M059J (cell line): ENCODE measurements at places on chromosomes 11 and 22. TPM values are rescaled to one million over a fixed set of nuclear protein-coding genes. Genes with fewer than 3 reads are reported as not detected.

The SLCO2B1 gene
- 0.74 TPM in 1 of 2 replicates, not detected in the other for total RNA-seq

The OR51F2 gene
- total RNA-seq: not detected in 2 replicates

The NAALAD2 gene
- total RNA-seq: 0.15 TPM in 1 of 2 replicates, not detected in the other

The ESAM gene
- total RNA-seq: 0.74 and 0.99 TPM in 2 replicates

The UBQLN3 gene
- total RNA-seq: not detected in 2 replicates

The OSM gene
- not detected in 2 replicates for total RNA-seq

- DNase-seq: no peak
These were observed 102.4 kb downstream of the MORC2 start for GRCh38 chr22:30866216-30866615.

DNA sequence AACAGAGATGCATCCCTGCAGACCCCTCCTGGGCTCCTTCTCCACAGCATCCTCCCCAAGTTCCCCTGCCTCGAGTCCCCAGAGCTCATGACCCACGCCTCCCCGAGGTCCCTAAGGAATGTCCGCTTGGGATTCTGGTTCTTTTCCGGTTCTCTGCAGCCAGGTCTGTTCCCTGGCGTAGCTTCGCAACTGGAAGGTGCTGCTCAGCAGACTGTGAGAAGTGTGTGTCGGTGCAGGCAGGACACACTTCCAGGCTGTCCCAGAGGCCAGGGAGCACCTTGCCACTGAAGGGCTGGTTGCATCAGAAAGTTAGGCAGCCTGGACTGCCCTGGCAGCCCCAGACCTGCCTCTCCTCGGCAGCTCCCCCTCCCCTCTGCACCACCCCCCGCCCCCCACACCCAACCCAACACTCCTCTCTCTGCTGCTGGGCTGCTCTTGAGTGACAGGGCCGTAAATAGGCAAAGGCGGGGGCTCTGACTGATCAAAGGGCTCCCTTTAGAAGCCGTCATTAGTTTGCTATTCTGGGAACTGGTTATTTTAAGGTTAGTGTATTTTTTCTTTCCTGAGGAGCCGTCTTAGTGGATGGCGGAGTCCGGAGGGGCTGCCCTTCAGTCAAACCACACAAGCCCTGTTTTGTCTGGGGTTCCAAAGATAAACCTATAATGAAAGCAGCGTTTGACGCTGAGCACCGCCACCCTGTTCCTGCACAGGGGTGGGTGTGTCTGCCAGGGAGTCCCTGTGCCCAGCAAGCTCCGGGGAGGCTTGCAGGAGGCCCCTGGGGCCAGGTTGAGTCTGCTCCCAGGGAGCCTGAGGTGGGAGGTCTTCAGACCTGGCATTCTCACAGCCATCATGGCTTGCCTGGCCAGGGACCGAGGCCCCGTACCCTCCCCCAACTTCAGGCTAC lies 88.6 kb upstream of the KCNQ1OT1 start:
- no peak for DNase-seq

GRCh38 chr22:25754527-25755202 lies 12.7 kb downstream of the MYO18B start:
- peak; percentile 94 for DNase-seq

DNA sequence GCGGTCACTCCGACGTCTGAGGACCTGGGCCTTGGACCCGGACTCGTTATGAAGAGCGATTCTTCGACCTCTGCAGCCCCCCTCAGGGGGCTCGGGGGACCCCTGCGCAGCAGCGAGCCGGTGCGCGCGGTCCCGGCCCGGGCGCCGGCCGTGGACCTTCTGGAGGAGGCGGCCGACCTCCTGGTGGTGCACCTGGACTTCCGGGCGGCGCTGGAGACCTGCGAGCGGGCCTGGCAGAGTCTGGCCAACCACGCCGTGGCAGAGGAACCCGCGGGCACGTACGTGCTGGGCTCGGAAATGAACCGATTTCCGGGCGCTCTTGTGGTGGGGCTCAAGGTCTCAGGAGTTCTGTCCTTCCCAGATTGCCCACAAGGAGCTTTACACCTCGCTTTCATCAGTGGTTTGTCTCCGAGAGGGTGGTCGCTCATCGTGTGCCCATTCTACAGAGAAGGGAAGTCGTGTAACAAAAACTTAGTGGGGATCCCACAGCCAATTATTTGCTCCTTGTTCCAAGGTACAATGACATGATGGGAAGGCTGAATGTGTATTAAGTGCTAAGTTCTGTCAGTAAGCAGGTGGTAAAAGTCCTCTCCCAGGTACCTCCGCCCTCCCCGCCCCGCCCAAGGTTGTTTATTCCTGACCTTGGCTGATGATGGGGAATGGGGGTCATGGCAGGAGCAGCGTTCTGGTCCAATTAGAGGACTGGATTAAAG lies 695 bp downstream of the PEX26 start:
- DNase-seq: peak; percentile 48

DNA sequence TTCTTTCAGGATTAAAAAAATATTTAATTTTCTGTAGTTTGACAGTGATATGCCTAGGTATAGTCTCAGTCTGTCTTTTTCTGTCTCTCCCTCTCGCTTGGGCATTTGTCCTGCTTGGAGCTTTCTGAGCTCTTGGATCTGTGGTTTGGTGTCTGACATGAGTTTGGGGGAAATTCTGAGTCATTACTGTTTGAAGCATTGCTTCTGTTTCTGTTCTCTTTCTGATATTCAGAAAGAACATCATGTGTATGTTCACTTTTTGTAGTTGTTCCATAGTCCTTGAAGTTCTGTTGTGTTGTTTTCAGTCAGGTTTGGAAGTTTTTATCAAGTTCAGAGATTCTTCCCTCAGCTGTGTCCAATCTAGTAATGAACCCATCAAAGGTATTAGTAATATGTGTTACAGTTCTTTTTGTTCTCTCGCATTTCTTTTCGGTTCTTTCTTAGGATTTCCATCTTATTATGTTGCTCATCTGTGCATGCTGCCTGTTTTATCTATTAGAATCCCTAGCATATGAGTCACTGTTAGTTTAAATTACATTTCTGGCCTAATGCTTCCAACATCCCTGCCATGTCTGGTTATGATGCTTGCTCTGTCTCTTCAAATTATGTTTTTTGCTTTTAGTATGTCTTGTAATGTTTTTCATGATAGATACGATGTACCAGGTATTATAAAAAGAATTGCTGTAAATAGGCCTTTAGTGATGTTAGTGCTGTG lies 48.4 kb downstream of the DDX10 start:
- DNase-seq: peak; percentile 71

GRCh38 chr22:20032407-20032991 lies 11.6 kb downstream of the TANGO2 start:
- DNase-seq: no peak

DNA sequence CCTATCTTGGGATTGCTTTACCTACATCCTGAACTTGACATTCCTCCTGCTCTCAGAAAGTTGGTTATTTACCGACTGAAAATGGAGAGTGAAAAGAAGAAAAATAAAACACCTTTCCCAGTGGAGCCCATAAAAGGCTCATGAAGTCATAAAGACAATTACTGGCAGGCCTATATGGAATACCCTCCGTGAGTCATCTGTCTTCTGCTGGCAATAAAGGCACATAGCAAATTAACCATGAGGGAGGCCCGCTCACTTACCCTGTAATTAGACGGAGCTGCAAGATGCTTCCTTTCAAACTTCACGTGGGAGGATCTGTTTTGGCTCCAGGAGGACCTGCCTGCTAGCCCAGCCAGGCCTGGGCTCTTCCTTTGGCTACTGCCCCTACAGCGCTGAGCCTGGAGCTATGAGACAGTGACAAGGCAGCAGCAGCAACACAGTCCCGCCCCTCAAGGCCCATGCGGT lies 540.4 kb downstream of the BUD13 start:
- no peak for DNase-seq

GRCh38 chr11:5203366-5203765 lies 2.9 kb upstream of the OR51V1 start:
- peak; percentile 5 for DNase-seq

DNA sequence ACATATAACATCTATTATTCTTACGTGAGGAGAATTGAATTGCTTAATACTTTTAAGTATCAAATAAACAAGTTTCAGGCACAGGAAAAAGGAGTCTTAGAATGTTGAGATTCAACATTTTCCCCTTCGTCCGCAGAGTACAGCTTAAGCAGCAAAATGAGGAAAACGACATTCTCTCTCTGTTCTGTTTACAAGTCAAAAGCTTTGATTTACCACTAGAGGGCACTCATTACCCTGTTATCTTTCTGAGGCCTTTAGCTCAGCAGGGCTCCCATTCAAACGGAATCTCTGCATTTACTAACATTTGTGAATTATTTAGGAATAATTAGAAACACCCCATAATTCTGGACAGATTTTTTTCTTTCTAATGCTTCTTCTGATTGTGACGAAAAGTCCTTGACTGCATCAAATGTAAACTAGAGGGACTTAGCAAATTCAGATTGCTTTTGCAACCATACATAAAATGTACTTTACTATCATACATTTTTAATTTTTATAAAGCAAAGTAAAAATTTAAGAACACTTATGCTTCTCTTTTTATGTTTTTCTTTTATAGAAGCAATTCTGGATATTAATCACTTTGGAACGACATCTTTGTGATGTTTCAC lies 75.0 kb downstream of the JRKL start:
- DNase-seq: peak; percentile 76

- DNase-seq: peak; percentile 98
These were observed 5.0 kb downstream of the THY1 start for GRCh38 chr11:119417726-119418540.

DNA sequence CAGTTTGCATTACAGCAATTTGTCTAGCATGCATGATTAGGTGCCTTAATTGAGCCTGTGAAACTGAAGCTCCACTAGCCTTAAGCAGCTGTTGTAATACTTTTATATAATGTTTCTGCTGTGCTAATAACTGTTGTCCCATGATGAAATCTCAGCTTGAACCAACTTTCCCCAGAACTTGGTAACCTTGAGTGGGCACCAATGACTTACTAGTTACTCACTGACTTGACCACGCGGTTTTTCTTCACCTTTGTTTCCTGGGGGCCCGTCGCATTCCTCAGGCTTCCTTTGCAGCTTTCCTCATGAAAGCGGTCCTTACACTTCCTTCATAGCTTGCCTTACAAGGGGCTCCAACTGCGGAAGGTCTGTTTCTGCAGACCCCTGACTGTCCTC lies 11.2 kb upstream of the GLYATL1 start:
- no peak for DNase-seq

- DNase-seq: no peak
These were observed 684 bp downstream of the TNFRSF13C start for GRCh38 chr22:41925783-41926460.

GRCh38 chr11:67303132-67303834 lies at the start of gene SSH3:
SSH3 (plus strand) TSS chr11:67303530; CDS start chr11:67303626, 96 bp downstream.
- DNase-seq: peak; percentile 72
